ENCODE measurements at places on chromosomes 13 and 19. TPM values are rescaled to one million over a fixed set of nuclear protein-coding genes. Genes with fewer than 3 reads are reported as not detected.

The RAD23A gene
- 141 TPM for total RNA-seq

The KISS1R gene
- total RNA-seq, result 2.9 TPM

The IFI30 gene
- total RNA-seq, result 80.8 TPM

The ZNF66 gene
- 16.7 TPM for total RNA-seq

The ZNF730 gene
- total RNA-seq, result 1.6 TPM

The ZNF175 gene
- 15.6 TPM for total RNA-seq

The ANGPTL4 gene
- total RNA-seq, result 0.64 TPM

The SETDB2 gene
- total RNA-seq, result 21.1 TPM

The SULT2B1 gene
- total RNA-seq, result not detected

The TRPC4 gene
- total RNA-seq, result not detected

The SOX1 gene
- total RNA-seq, result not detected

The DKKL1 gene
- not detected for total RNA-seq

The AXL gene
- 0.17 TPM for total RNA-seq

Measured in activated naive CD8-positive, alpha-beta T cell treated with anti-CD3 and anti-CD28 coated beads, Interleukin-2, amount 10 ng/mL, durations not matched to agents 7 days and 5 days (primary cell).